ENCODE measurements at places on chromosomes 12 and 14.

DNA sequence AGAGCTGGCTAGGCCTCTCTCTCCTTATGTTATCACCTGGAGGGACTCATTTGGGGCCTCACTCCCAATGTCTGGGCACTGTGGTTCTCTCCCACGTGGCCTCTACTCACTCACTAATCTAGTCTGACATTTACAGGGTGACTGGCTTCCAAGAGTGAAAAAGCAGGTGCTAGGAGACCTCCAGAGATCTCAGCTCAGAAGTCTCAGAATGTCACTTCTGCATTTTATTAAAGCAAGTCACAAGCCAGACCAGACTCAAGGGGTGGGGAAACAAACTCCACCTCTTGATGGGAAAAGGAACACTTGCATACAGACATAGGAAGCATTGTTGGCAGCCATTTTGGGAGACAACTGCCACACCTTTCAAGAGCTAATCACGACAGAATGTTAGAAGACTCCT is 175.9 kb downstream of the MON2 start:
- DNase-seq: no peak

DNA sequence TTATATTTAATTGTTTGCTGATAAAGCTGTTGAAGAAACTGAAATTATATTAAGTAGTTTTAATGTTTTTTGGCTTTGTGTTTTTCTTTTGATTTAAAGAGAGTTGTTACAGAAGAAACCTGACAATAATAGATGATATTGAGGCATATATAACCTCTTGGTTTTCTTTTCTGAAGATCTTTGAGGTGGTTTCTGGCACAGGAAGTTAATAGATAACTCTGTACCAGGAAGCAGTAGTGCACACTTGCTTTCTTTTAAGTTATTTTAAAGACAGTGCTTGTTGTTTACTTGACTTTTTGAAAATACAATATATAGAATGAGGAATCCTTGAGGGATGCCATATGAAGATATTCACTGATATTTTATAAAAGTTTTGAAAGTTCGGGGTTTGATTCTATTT is 209.0 kb upstream of the FBXO33 start:
- DNase-seq: no peak

DNA sequence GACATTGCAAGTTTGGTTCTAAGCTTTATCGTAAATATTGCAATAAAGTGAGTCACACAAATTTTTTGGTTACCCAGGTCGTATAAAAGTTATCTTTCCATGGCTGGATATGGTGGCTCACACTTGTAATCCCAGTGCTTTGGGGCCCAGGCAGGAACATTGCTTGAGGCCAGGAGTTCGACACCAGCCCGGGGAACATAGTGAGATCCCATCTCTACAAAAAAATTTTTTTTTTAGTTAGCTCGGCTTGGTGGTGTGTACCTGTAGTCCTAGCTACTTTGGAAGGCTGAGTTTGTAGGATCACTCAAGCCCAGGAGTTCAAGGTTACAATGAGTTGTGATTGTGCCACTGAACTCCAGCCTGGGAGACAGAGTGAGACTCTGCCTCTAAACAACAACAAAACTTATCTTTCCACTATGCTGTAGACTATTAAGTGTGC is 24.4 kb downstream of the PRORP start:
- no peak for DNase-seq

DNA sequence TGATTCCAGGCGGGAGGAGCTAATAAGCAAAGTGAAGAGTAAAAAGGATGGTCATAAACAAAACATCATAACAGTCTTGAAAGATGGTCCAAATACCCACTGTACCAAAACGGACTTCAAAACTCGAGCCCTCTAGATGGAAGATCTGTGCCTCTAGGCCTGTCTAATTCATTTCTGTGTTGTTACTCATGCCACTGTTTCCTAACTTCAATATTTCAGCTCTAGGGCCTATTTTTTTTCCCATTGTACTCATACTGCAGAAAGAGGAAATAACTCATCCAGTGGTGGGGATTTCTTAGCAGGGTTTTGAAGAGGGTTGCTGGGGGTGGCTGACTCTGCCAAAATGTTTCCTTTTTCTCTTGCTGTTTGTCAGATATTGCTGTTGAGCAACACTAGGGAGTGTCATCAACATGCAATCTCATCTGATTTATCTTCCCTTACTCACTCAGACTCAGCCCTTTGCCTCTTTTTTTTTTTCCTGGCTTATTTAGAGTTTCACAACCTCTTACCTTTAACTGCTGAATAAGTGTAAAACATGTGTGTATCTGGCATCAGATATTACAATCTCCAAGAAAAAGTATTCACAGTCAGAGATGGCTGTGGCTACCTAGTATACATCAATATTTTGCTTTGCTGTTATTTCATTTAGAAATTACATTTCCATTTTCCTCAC is 189.6 kb downstream of the DUSP6 start:
- DNase-seq: no peak

- no peak for DNase-seq
Observed at GRCh38 chr12:26318661-26319068, 123.3 kb downstream of the SSPN start.

GRCh38 chr12:84585776-84586395 is 326.7 kb downstream of the SLC6A15 start:
- no peak for DNase-seq

GRCh38 chr12:51852404-51853137 is 4.1 kb upstream of the FIGNL2 start:
- DNase-seq: no peak
